NCI-H526 treated with DMSO at 0.1 percent for 48 hours (cell line): ENCODE measurements at places on chromosomes 2 and 18.

GRCh38 chr2:142515493-142515892 lies 362.0 kb upstream of the KYNU start:
- DNase-seq, result no peak

GRCh38 chr2:36433311-36434217 lies 78.0 kb downstream of the CRIM1 start:
- DNase-seq, result no peak

DNA sequence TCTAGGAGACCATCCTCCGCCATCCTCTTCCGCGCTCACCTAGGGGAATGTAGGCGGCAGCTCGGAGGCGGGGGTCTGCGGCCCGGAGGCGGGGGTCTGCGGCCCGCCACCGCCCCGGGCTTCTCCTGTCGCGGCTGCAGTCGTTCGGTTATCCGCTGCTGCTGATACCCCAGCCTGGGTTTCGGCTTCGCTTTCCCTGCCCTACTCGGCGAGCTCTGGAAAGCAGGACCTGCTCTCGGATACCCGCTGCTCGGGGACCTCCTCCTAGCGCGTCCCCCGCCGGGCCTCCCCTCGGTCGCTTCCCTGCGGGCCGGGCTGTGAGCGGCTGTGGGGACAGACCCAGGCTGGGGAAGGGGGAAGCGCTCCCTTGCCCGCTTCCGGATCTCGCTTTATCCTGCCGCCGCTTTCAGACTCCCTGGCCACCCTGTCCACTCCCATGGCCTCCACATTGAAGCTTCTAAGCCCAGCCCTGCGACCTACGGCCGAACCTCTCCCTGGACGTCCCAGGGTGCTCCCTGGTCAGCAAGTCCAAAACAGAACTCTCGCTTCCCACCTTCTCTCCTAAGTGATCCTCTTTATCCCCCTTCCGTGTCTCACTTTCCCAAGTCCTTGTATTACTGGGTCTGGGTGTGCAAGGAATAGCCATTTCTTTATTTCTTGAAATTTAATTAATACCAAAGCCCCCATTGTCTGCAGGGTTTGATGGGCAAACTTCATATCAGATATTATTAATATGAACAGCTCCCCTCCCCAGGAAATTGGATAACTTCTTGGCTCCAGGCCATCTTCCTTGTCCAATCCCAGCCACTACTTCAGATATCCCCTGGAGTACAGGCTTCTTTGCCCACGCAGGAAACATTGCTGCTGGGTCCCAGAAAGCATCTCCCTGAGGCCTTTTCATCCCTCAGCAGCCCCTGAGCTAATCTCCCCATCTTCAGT lies 769 bp downstream of the FKBP1B start:
- DNase-seq, result no peak

- DNase-seq, result no peak
Observed at GRCh38 chr2:35538796-35539195, 816.8 kb upstream of the CRIM1 start.

DNA sequence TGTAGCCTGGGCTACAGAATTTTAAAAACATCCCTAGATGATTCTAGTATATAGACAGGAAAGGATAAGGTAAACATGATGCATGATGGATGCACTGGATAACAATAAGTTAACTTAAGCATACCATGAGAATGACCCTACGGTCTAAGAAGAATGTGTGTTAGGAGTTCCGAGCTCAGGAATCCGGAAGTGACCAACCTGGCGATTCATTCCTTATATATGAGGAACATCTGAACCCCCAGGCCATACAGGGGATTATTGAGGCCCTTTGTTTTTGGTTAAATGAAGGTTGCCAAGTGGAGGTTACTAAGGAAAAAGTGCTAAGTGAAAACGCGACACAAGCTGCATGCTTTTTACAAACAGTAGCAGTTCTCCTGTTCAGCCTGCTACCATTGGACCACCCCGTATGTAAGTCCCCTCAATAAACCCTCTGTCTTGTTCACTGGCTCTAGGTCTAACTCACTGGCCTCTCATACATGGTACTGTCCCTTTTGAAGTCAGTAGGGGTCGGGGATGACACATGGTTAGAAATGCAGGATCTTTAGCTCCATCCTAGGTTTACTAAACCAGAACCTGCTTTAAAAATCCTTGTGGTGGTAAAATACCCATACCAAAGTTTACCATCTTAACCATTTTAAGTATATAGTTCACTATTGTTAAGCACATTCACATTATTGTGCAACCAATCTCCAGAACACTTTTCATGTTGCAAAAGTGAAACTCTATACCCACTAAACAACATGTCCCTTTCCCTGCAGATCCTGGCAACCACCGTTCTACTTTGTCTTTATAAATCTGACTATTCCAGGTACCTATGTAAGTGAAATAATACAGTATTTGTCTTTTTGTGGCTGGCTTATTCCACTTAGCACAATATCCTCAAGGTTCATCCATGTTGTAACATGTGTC lies 111.0 kb upstream of the MAP4K3 start:
- DNase-seq, result no peak

DNA sequence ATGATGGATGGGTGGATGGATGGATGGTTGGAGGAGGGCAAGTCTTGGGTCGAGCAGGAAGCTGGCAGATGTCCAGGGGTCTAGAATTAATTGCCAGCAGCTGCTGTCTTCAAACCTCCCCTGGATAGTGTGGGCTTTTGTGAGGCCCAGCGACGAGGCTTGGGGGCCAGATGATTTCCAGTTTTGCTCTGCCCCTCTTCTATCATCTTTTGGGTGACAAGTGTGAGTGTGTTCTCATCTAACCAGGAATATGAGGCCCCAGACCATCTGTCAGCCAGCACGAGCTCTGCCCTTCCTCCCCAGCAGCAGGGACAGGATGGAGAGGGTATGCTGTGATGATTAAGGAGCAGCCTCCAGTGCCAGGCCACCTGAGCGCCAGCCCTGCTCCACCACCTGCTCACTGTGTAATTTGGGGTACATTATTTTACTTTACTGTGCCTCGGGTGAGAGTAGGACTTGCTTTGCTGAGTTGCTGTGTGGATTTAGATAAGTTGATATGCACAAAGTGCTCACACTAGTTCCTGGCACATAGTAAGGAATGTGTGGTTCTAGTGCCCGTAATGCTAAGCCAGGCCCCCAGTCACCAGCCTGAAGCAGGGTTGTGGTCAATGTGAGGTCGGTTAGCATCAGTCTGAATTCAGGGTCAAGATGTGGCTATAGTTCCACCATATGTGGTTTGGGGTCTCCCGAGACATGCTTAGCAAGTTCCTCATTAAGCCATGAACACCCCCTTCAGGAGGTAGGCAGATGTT lies 251.1 kb downstream of the CYP26B1 start:
- DNase-seq, result no peak

GRCh38 chr2:85698880-85699254 lies 4.7 kb downstream of the GNLY start:
- no peak for DNase-seq

DNA sequence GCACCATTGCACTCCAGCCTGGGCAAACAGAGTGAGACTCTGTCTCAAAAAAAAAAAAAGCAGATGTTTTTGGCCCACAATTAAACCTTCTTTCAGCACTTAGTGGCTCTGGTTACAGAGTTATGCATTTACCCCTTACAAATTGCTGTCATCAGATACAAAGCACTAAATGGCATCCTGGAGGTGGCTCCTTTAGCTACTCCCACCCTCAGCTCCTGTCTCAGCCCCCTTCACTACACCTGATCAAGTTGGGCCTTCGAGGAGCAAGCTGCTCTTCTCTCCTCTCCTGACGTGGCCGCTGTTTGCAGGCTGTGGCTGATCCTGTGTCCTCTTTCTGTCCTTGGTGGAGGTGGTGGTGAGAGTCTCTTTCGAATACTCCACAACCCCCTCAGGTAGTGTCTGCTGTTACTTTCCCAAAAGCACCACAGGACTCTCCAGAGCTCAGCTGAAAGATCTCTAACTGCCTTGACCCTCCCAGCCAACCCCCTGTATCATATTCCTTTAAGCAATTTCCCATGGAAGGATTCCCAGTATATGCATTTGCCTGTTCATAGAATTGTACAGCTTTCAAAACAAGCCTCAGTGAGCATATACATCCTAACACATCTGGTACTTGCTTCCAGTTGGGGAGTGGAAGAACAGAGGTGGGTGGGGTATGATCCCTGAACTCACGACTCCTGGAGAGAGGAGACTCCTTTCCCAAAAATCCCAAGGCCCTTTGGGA lies 285.9 kb downstream of the CLIP4 start:
- DNase-seq, result no peak

DNA sequence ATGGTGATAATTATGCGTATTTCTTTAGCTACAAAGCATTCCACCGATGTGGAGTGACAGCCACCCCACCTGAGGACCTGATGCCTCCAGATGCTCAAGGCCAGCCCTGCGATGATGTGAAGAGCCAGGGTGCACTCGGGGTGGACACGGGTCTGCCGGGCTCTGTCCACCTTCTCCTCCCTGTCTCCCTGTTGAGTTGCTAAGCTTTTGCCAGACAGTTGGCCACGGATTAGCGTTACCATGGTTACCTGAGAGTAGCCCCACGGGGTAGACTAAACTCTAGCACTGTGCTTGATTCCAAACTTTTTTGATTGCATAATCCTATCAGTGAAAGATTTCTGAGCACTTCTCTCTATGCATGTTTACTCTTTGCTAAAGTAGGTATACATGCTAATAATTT lies 86.2 kb downstream of the SMIM21 start:
- DNase-seq, result no peak

- DNase-seq, result peak; percentile 98
Observed at GRCh38 chr2:161905389-161906046, 168.5 kb downstream of the DPP4 start.

DNA sequence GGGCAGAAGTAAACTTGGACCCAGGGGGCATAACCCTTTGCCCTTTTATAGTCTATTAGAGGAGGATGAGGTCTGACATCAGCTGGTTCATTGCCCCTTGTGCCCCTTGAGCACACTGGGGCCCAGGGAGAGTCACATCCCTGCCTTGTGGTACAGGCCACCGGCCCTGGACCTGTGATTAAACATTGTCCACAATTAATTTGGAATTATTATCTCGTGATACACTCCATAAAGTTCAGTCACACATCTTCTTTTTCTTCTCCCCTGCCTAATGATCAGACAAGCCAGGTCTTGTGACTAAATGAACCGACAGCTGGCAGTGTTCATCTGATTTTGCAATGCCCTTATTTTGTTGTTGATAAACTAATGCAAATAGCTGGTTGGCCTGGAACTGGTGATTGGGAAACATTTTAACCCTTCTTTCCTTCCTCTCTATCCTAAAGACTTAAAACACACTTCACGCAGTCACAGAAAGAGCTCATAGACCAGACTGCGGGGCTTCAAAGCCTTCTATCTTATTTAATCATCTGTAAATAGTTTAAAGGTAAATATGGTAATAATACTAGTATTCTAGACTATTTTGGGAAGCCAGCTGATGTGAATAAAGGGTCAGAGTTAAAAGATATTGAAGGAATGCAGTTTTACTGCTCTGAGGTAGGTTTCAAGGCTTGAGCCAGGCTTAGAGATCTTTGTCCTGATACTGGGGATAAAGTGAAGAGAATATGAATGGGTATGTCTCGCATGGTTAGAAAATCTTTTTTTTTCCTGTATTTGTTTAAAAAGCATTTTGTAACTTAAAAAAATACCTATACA lies 13.4 kb downstream of the IL1R1 start:
- DNase-seq, result no peak

- DNase-seq, result no peak
Observed at GRCh38 chr2:108605947-108606346, 71.7 kb downstream of the LIMS1 start.

DNA sequence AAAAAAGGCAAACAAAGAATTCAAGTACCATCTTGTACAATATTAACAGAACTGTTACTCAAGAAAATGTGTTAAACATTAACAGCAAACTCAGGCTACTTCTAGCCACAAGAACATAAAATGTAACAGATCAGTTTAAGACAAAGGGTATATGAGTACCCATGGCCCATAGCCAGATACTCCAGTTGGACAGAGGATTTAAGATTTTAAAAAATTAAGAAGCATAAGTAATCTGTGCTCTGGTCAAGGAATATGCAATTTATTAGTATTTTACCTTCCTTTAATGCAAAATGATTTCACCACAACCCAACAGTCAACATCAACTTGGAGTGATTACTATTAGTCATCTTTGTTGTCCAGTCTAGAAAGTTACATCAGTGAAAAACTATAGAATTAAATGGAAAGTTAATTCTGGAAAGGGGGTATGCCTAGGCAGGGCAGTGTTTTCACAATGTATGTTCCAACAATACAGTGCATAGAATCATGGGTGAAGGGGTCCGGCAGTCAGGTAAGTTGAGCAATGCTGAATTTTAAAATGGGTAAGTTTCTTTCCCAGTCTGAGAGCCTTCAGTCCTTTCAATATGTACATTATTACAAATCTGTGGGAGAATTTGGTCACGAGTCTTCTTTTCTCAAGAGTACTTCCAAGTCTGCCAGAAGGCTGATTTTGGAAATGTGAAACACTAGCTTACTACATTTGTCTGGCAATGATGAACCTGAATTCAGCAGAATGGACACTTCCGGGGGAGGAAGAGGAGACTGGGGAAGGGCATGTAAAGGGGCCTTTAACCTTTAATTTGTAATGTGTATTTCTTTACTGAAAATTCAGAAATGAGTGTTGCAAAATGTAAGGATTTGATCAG lies 34.5 kb downstream of the SFT2D3 start:
- no peak for DNase-seq

DNA sequence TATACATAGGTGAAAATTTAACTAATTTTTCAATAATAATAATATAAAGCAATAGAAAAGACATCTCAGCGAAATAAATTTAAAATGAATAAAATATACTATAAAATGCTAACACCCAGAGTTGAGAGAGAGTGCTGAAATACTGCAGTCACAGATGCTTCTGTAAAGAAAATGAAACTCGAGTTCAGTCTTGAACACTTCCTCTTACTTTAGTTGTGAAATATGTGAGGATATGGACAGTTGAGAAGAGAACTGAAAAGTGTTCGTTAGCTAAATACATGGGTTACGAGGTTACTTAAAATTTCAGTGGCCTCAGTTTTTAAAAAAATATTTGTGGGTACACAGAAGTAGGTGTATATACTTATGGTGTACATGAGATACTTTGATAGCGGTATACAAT lies 106.8 kb downstream of the DNAH7 start:
- no peak for DNase-seq

- DNase-seq, result no peak
Observed at GRCh38 chr18:54192900-54193299, 31.6 kb downstream of the MBD2 start.
